ENCODE measurements at places on chromosomes 1 and 21. TPM values are rescaled to one million over a fixed set of nuclear protein-coding genes. Genes with fewer than 3 reads are reported as not detected.

GRCh38 chr1:112626193-112626592 lies 6.6 kb downstream of the CAPZA1 start:
- DNase-seq, result no peak

GRCh38 chr1:110196917-110197765 lies 13.0 kb upstream of the KCNC4 start:
- peak; percentile 35 for DNase-seq

- no peak for DNase-seq
Measured at GRCh38 chr21:35457097-35457804, 408.1 kb upstream of the RUNX1 start.

- DNase-seq, result no peak
Measured at GRCh38 chr1:70963374-70963773, 84.2 kb downstream of the PTGER3 start.

- no peak for DNase-seq
Measured at GRCh38 chr1:28684937-28685336, 16.4 kb downstream of the GMEB1 start.

DNA sequence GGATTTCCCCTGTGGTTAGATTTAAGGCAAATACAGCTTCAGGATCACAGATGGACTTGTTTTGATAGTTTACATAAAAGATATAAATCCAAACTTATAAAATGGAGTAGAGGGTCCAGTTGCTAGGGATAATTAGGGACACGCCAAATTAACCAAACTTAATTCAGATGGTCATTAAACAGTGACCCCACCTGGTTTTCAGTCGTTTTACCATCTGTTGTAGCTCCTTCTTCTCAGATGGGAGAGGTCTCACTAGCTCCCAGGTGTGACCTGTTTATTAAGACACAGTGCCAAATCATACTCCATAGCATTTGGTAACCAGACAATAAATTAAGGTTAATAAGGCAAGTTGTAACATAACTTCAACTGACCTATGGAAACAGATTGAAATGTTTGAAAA lies 8.1 kb upstream of the GADD45A start:
- no peak for DNase-seq

C1orf53 gene
- total RNA-seq, result not detected

RORC gene
- 5.6 TPM for total RNA-seq

BARHL2 gene
- total RNA-seq, result not detected
